ENCODE measurements at places on chromosomes 11 and 22.

DNA sequence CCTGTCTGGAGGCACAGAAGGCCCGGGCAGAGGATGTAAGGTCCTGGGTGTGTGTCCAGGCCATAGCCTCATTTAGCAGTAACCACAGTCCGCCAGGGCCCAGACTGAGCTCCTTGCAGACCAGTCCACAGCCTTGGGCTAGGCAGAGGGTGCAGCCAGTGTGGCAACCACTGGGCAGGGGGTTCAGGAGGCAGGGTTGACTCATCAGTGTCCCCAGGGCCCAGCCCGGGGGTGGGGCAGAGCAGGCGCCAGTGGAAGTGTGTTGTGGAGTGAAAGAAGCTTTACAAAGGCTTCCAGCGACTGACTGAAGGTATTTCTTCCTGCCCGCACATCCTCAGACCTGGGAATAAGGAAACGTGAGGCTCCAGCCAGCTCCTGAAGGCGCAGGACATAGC lies 27.7 kb upstream of the WNT11 start:
- DNase-seq: no peak

DNA sequence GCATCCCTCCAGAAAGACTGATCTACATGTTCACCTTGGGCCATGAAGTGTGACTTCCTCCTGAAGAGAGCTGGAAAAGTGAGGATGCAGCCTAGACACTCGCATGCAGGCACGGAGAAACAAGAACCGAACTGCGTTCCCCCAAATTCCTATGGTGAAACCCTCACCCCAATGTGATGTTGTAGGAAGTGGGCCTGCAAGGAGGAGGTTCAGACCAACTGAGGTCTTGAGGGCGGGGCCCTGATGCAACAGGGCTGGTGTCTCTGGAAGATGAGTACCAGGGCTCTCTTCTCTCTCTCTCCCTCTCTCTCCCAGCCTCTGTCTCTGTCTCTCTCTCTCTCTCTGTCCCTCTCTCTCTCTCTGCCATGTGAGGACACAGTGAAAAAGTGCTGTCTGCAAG lies 501.1 kb downstream of the BRD1 start:
- DNase-seq: no peak

GRCh38 chr22:36797911-36798673 lies 18.7 kb downstream of the PVALB start:
- DNase-seq: no peak

DNA sequence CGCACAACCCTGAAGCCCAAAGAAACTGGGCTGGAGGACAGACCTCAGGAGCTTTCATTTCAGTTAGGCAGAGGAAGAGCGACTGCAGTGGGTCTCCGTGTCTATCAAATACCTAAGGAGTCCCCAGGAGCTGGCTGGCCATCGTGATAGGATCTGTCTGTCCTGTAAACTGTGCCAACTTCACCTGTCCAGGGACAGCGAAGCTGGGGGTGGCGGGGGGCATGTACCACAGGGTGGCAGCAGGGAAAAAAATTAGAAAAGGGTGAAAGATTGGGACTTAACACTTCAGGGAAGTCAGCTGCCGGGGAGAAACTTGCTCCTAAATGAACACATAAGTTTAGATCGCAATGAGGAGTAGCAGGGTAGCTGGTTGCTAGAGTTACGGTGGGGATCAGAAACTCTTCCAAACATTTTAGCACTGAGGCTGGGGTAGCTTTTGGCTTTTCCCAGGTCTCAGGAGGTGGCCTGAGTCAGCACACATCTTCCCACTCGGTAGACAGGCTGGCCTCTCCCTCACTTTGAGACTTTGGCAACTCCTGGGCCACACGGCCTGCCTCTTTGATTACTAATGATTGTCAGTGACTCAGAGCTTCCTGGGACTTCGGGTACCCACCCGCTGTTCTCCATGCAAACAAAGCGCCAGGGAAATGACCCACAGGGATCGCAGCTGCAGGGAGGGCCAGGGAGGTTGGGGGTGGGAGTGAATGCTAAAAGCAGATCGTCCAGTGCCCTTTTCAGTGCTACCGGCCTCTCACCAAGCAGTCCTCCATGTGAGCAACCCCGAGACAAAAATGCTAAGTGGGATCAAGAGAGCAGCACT lies 2.9 kb upstream of the MTFP1 start:
- DNase-seq: peak; percentile 83

DNA sequence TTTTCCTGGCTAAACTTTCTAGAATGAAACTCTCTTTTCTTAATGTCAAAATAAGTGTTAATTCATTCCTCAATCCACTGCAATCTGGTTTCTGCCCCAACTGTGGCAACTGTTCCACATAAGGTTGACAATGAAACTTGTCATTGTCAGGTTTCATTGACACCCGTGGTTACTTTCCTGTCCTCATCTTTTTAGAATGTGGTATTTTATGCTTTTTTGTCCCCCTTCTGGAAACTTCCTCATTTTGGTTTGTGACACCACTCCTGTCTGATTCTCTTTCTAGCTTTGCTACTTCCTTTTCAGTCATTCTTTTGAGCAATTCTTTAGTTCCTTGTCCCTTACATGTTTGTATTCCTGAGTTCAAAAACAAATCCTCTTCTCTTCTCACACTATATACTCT lies 7.5 kb upstream of the PDE3B start:
- no peak for DNase-seq

GRCh38 chr11:57330029-57330428 lies 5.3 kb upstream of the TNKS1BP1 start:
- no peak for DNase-seq

DNA sequence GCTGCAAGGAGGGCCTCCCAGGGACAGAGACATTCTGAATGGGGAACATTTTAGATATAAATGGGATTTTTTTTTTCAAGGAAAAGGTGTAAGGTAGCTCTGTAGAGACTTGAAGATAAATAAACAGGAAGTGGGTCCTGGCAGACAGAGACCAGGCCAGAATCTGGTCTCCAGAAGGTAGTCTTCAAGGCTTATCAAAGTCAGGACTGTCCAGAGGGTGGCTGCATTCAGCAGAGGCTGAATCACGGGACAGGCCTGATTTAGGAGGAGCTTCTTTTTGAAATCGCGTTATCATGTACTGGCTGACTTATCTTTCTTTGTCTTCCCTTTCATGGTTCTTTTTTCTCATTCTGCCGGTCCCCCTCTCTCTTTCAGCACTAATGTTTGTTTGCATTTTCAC lies 542.9 kb downstream of the NTM start:
- DNase-seq: no peak

DNA sequence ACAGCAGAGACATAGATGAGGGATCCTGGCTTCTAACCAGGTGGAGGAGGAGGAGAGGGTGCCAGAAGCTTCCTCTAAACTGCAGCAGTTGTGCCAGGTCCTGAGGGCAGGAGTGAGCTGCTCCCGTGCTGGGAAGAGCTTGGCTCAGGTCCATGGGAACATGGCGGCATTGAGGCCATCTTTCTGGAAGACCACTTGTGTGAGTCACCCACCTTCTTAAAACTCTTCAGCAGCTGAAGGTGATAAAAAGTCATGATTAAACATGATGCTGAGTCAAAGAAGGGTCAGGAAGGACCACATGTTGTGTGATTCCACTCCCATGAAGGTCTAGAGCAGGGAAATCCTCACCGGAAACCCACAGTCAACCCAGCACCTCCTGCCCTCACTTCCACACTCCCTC lies 35.1 kb downstream of the LINC01488 start:
- DNase-seq: no peak

- DNase-seq: no peak
These were observed 43.2 kb upstream of the OVCH2 start for GRCh38 chr11:7749456-7749855.

DNA sequence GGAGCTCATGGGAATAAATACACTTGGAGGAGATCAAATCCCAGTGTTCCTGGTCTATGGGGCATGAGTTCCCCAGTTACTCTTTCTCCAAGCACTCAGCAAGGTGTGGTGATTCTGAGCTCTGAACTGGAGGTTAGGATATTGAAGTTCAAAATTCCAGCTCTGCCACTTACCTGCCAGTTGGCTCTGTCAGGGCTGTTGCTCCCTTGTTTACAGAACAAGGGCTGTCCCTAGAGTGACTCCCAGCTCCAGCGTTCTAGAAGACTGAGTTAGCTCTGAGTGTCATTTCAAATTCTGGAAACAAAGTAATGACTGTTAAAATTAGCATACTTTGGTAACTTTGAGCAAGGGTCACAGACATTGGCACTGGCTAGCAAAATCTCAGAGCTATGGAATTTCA lies 69.7 kb upstream of the ZBED5 start:
- DNase-seq: no peak
